ENCODE measurements at places on chromosomes 13 and 19. TPM values are rescaled to one million over a fixed set of nuclear protein-coding genes. Genes with fewer than 3 reads are reported as not detected.

ZNF471 gene
- total RNA-seq: 6.7 TPM

PSG6 gene
- not detected for total RNA-seq

ZFP36 gene
- total RNA-seq: 3.0 TPM

FOXA3 gene
- not detected for total RNA-seq

OR7E24 gene
- total RNA-seq: not detected

TPGS1 gene
- 22.3 TPM for total RNA-seq

ADPRHL1 gene
- total RNA-seq: 1.1 TPM

IL4I1 gene
- 0.23 TPM for total RNA-seq

COL4A1 gene
- 2,000 TPM for total RNA-seq

LYPD3 gene
- total RNA-seq: not detected

KLHL26 gene
- total RNA-seq: 13.8 TPM

KCNJ14 gene
- 0.65 TPM for total RNA-seq

CEACAM19 gene
- 3.8 TPM for total RNA-seq

ZNF763 gene
- total RNA-seq: 1.1 TPM

PLIN5 gene
- total RNA-seq: not detected

LILRA1 gene
- not detected for total RNA-seq

GRIN3B gene
- 0.20 TPM for total RNA-seq

CDC37 gene
- total RNA-seq: 119 TPM

TUBA3C gene
- not detected for total RNA-seq

FAM83E gene
- total RNA-seq: 0.23 TPM

CCDC8 gene
- 20.0 TPM for total RNA-seq

IGFL3 gene
- not detected for total RNA-seq

CARM1 gene
- total RNA-seq: 34.7 TPM

METTL21C gene
- total RNA-seq: not detected

MYO1F gene
- 0.13 TPM for total RNA-seq

C5AR2 gene
- total RNA-seq: 0.07 TPM

ZNF223 gene
- total RNA-seq: 5.1 TPM

KLK4 gene
- total RNA-seq: not detected

TMEM59L gene
- 4.1 TPM for total RNA-seq

LHFPL6 gene
- 121 TPM for total RNA-seq

OR10H1 gene
- total RNA-seq: not detected

CD70 gene
- not detected for total RNA-seq

CGB2 gene
- not detected for total RNA-seq

CEACAM16 gene
- total RNA-seq: not detected

CATSPERD gene
- total RNA-seq: not detected

MEIS3 gene
- 50.3 TPM for total RNA-seq

ZNF557 gene
- total RNA-seq: 13.2 TPM

CD209 gene
- total RNA-seq: not detected

CD22 gene
- 0.40 TPM for total RNA-seq

FKRP gene
- total RNA-seq: 26.6 TPM

FCAR gene
- total RNA-seq: not detected
